ENCODE measurements at places on chromosomes 3 and 15.

- no peak for DNase-seq
Measured at GRCh38 chr3:191301782-191302411, 27.3 kb upstream of the CCDC50 start.

GRCh38 chr3:165770781-165771180 is 66.4 kb downstream of the BCHE start:
- DNase-seq: no peak

DNA sequence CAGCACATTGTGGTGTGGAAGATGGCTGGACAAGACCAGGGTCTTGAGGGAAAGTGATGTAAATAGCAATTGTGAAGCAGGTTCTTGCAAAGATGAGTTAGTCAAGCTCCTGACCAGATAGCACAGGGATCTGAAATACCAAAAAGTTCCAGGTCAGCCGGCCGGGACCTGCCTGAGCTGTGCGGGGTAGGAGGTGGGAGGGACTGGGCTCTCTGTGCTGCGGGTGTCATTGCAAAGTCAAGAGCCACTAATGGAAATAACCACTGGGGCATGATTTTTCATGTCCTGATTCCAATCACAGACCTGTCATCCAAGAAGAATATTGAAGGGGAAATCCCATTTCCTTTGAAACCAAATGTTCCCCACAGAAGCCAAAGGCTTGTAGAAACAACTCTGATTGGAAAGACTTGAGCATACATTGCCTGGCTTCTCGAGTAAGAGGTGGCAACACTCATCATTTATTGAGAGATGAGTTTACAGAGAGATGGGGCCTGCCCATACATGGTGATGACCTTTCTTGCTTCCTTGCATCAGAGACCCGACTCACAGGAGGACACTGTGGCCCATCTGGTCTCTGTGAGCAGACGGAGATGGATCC is 44.2 kb upstream of the KY start:
- no peak for DNase-seq

DNA sequence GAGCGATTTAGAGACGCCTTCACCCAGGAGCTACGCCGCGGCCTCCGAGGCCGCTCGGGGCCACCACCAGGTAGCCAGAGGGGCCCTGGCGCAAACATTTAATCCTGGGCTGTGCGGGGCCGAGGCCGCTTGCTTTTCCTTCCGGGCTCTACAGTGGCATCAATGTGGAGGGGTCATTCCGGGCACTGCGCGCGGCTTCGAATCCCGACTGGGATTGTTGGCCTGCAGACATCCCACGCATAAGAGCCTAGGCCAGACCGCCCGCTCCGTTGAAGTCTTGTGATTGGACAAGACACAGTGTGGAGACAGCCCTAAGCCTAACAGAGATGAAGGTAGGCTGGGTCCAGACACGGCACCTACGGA is 568 bp upstream of the NCBP2 start:
- DNase-seq: no peak

DNA sequence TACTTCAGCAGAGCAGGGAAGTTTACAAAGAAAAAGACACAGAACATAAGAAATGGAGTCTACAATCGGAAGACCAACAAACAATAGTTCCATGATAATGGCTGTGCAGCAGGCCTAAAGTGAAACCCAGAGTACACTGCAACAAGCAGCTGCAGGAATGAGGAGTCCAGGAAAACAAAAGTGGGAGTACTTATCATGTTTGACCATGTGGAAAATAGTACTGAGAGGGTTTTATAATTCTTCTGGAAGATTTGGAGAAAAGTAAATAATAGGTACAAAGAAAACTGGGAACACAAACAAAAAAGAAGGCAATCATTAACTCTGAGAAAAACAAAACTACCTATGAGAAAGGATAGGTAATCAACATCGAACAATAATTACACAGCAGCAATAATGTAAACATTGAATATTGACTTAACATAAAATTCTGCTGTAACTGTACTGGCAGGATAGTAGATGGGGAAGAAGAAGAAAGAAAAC is 87.5 kb downstream of the NEK10 start:
- no peak for DNase-seq

GRCh38 chr3:192409201-192409837 is 318.0 kb downstream of the FGF12 start:
- DNase-seq: peak; percentile 5

- DNase-seq: no peak
Measured at GRCh38 chr3:189778340-189778950, 147.3 kb downstream of the TP63 start.

GRCh38 chr15:100818927-100819326 is 60.7 kb upstream of the ALDH1A3 start:
- no peak for DNase-seq

- no peak for DNase-seq
Measured at GRCh38 chr3:40617084-40617483, 92.3 kb downstream of the ZNF621 start.

- DNase-seq: no peak
Measured at GRCh38 chr15:32642667-32643435, 1.3 kb downstream of the SCG5 start.

- no peak for DNase-seq
Measured at GRCh38 chr3:133956982-133957381, 61.3 kb upstream of the RAB6B start.

DNA sequence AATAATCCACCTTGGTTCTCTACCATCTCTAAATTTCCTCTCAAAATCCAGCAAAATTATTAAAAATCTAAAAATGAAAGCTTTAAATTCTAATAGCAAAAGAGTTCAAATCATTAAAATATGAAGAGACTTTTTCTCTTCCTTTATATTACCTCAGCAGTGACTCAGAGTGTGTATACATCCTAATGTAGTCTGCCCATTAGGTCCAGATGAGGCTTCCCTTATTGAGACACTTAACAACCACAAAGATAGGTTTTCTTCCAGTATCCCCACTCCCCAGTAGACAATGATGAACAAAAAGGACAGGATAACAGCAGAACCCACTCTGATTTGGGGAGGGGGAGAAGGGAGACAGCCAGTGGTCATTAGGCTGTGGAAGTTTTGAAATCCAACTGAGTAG is 61.5 kb upstream of the DCBLD2 start:
- DNase-seq: no peak

- DNase-seq: no peak
Measured at GRCh38 chr3:107525644-107526305, 3.0 kb downstream of the BBX start.

DNA sequence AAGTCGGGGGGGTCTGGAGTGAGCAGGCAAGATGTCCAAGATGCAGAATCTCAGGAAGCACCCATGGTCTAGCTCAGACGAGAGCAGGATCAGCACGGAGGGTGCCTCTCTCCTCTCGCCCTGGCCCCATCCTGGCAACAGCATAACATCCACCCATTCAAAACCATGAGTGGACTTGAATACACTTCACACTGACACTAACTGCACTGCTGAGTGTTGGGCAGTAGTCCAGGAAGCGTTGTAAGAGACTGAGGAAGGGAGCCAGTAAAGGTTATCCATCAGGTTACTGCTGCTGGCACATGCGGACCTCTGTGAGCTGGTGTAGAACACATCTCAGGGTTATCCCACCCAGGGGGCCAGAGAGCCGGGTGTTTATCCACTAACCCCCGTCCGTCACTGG is 131.0 kb upstream of the TOPAZ1 start:
- DNase-seq: no peak

DNA sequence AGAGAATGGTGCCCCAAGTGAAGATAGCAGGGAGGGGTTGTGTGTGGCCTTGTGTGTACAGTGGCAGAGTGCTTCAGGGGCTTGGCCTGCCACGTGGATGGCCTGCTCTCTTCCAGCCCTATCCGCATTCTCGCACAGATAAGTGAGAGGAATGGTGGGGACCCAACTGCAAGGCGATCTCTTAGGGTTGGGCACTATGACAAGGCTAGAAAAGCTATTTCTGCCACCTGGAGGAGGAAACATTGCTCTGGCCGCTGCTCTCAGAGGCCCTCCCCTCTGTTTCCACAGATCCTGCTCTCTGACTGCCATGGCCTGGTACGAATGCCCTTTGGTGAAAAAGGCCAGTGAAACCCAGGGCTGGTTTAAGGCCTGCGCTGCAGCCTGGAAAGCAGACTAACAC is 20.6 kb downstream of the EEFSEC start:
- no peak for DNase-seq

DNA sequence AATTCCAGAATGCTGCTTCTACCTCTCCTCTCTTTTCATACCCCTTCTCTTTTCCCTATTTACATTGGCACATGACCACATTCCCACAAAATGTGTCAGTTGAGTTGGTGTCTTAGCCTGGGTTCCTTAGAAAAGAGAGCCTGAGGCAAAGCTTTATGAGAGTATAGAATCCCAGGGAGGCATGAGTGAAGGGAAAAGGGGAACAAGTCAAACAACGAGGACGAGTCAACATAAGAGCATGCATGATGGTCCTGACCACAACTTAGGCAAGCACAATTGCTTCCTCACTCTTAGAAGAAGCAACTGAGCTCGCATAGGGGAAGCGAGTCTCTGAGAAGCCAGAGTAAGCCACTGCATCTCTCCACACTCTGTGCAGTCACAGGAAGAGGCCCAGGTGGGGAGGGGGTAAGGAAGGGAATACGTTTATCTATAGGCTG is 15.4 kb upstream of the ZNF774 start:
- DNase-seq: no peak

GRCh38 chr3:87792534-87793336 is 266.1 kb downstream of the CGGBP1 start:
- no peak for DNase-seq

DNA sequence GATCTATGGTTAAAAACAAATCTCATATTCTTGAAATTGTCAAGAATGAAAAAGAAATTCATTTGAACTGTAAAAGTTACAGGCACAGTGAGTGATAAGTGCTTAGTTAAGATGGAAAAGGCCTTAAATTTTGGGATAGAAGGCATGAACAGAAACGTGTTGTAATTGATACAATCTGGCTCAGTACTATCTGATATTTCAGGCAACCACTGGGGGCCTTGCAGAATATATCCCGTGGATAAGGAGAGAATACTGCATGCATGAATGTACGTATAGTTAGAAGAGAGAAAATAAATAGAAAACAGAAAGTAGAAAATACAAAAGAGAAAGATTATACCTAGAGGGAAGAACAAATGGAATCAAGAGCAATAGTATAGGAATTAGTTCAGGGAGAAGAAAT is 741.4 kb upstream of the CCDC54 start:
- DNase-seq: no peak

DNA sequence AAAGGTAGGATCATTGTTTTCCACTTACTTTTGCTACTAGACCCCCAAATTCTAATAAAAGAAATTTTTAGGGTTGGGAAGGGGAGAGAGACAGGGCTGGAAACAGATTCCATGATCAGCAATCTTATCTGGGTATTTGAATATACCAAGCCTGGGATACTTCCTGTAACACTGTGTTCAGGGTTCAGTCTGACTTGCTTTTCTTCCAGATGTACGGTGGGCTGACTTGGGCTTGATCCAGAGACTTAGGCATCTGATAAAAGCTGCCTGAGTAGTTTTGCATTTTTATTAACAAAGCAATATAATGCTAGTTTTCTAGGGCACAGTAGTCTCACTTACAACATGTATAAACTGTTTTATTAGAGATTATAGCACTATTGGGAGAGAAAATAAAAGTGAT is 49.2 kb downstream of the KCNMB2 start:
- no peak for DNase-seq

- DNase-seq: no peak
Measured at GRCh38 chr3:98596541-98597500, 3.4 kb upstream of the CPOX start.

Data from GM18507 (cell line).